ENCODE measurements at places on chromosomes 1 and 21. TPM values are rescaled to one million over a fixed set of nuclear protein-coding genes. Genes with fewer than 3 reads are reported as not detected.

GRCh38 chr1:226975259-226976250, 35.5 kb downstream of the COQ8A start:
- no peak for DNase-seq

DNA sequence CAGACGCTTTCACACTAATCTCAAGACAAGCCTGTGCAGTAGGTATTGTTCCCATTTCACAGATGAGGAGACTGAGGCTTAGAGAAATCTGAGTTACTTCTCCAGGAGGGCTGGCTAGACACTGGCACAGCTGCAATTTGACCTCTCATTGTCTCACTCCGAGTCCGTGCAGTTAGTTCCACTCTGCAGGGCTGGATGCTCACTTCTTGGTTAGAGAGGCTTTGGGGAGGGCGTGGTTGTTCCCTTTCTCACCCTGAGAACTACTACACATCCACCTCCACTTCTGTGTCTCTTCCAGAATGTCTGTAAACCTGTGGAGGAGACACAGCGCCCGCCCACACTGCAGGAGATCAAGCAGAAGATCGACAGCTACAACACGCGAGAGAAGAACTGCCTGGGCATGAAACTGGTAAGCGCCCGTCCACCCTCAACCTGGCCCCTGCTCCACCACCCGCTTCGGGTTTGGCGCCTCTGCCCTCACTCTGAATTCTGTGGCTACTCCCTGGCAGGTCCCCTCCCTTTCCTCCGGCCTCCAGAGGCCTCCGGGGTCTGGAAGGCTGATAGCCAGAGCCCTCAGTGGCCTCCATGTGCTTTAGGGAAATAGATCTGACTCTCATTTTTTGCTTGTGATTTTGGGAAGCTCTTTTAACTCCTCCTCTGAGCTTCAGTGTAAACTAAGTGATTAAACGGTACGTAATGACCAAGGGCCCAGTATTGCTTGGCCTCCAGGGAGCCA, 29.1 kb downstream of the EIF2D start:
- no peak for DNase-seq

DNA sequence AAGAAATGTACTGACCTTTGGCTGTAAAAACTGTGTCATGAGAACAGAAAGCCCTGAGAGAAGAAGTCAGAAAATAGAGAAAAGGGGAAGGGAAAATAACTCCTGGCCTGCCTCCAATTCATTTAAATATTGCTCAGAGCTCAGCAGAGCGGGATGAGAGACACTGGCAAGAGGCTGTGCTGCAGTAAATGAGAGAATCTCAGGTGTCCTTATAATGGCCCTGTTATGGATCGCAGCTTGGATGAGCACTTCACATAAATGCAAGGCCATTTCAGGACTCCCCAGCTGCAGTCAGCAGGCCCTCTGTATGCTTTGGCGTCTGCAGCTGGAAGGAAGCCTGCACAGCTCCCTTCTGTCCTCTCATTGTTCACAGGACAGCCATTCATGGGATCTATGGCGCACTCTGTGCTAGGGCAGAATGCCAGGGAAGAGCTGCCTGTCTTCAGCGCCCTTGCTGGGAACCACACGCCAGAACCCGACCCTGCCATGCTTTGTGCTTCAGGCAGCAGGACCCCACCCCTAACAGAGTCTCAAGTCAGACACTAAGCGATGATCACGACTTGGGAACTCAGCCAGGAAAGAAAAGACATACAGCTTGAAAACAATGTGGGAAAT, 20.7 kb upstream of the ABCB10 start:
- DNase-seq, result no peak

Gene CACHD1
- total RNA-seq, result not detected

DNA sequence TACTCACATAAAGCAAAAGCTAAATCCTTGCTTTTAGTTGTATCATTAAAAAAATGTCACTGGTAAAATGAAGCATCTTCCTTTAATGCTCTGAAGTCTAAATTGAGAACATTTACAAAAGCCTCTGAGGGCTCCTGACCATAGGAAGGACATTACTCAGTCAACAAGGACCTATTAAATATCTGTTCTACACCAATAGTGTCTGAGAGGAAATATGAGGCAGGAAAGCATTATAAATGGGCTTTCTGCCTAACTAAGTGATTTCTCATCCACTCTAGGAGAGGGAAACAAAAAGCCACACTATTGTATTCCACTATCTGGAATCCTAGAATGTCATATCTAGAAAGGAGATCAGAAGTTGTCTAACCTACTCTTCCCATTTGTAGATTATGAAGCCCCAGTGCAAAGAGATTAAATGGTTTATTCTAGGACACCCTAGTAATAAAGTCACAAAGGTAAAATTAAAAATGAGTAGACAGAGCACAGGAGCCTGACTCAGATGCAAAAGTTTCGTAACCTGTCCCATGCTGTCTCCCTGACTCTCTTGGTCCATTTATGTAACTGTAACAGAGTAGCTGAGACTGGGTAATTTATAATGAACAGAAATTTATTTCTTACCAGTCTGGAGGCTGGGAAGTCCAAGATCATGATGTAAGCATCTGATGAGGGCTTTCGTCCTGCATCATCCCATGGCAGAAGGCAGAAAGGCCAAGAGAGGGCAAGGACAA, 17.6 kb downstream of the RGS1 start:
- DNase-seq, result no peak

GRCh38 chr1:15739259-15739658, 3.0 kb upstream of the TMEM82 start:
- no peak for DNase-seq

Gene CD52
- not detected for total RNA-seq

DNA sequence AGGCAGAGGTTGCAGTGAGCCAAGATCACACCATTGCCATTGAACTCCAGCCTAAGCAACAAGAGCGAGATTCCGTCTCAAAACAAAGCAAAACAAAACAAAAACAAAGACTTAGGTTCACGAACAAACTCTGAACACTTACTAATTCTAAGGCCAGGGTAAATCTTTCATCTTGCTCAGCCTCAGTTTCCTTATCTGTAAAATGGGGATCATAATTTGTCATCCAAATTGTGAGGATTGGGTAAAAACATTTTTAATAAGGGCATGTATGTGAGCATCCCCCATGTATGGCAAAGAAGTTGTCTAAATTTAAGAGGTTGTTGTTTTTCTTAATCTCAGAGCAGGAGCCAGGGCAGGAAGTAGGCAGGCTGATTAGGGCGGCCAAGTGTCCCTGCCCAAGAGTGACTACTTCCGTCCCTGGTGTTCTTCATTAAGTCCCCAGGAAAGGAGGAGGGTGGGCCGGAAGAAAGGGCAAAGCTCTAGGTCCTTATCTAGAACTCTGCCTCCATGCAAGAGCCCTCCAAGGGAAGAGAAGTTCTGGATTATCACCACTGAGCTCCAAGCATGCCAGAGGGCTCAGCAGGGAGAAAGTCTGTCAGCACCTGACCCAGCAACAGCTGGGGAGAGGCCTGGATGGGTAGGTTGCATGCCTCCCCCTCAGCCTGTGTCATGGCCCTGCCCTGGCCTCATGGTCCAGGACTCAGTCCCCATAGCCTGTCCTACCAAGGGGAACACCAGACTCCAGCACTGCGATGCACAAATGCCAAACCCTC, 49.9 kb upstream of the CLIC4 start:
- no peak for DNase-seq

- DNase-seq, result no peak
These were observed 2.2 kb upstream of the ATP1A4 start for GRCh38 chr1:160149233-160149632.

Gene LAPTM5
- total RNA-seq, result 1.2 TPM

GRCh38 chr1:7538033-7538432, 233.1 kb upstream of the VAMP3 start:
- peak; percentile 57 for DNase-seq

GRCh38 chr1:168758503-168758902, 29.5 kb upstream of the DPT start:
- no peak for DNase-seq

DNA sequence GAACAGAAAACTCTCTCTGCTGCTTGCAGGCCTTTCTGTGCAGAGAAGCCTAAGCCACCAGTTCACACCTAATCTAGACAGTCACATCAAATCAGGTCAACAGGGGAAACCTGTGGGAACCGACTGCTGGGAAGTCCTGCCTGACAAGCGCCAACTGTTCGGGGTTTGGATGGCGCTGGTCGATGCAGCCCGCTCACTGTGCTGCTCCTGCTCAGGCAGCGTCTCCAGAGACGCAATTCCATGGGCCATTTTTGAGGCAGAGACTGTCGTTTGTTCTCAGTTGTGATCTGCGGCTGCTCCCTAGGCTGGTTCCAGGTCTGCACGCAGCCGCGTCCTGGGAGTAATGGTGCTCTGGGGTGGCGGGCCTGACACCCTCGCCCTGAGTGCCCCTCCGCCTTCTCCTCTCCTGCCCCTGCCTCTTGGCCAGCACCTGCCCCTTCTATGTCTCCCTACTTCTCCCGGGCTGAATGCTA, 1.4 kb downstream of the AGT start:
- no peak for DNase-seq

GRCh38 chr21:29219165-29219770, 79.5 kb upstream of the BACH1 start:
- DNase-seq, result no peak

Measured in LHCN-M2 (cell line).